Foreskin fibroblast (primary cell): ENCODE measurements at places on chromosomes 12 and 14.

- DNase-seq = no peak
Observed at GRCh38 chr14:104110491-104111209, 25.1 kb downstream of the ASPG start.

DNA sequence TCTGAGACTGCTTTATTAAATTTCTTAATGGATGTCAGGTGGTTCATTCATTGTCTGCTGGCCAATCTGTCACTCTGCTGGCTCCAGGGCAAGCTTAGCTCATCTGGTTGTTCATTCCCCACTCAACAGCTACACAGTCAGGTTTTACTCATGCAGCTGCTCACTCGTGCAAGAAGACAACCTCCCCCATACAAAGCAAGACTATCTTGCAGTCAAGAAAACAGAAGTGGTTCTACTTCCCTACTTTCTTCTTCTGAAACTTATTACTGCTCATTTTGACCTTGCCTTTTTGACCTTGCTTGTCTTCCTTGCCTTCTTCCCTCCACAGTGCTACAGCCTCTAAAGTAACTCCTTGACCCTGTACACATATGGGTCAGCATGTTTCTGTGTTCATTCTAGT, 277.9 kb downstream of the SSPN start:
- peak; percentile 34 for DNase-seq

DNA sequence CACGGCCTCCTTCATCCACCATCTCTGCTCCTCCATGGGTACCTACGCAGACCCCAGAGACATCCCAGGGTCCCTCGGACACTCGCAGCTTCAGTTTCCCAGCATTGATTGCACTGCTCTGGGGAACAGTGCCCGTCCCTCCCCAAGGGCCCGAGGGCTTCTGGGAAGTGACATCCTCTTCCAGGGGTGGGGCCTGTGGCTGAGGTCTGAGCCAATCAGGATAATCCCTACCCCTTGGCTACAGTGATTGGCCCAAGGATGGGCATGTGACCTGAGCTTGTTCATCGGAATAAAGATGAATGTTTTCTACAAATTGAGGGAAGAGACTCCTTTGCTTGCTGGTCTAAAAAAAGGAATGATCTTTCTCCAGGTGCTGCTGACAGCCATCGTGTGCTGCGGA, 37.3 kb upstream of the MYL2 start:
- DNase-seq = no peak

DNA sequence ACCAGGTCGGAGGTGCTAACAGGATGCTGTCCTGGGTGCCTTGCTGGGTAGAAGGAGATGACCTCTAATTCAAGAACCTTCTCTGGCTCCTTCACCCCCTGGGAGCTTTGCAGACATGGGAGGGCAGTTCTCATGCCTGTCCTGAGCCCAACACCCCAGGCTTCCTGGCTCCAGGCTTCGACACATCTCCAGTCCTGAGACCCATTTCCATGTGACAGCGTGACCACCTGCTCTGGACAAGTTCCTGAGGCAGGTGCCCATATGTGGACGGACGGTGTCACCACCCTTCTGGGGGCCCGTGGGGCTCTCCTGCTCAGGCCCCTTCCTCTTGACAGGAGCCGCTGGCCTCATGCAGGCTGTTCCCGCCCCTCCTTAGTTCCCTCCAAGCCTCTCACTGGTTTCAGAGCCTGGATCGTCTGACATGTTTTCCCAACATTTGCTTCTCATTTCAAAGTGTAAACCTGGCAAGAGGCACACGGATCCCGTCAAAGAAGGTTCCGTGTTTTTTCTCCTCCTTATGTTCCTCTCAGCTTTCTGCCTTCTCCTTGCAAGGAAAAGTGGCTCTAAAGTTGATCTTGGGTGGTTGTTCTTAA, 291.9 kb upstream of the RTL1 start:
- no peak for DNase-seq

DNA sequence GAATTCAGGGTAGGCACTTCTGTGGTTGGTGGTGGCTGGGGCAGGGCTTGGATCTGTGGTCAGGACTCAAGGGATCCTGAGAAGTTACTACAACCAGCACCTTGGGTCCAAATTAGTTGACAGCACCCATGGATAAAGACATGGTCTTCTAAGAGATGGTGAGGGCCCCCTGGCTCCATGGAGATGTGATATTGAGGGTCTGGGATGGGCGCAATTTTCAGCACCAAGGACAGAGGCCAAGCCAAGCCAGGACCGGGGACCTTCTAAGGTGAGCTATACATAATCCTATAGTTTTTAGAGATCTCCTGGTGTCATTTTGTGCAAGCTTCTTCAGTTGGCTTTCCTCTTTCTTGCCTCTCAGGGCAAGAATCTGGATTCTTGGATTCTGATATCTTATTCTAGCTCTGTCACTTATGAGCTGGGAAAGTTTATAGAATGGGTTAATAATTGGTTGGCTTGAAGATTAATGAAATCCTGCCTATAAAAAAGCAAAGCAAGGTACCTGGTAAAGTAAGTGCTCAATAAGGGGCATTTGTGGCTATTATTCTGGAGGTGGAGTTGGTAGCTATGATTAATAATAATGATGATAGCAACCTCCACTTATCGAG, 130.1 kb upstream of the LHX5 start:
- DNase-seq = no peak

- no peak for DNase-seq
Observed at GRCh38 chr14:72547999-72548398, 345.9 kb downstream of the DPF3 start.

GRCh38 chr14:94581127-94581999, at the start of gene SERPINA5:
Gene SERPINA5 (plus strand): TSS chr14:94581426. CDS start chr14:94587363, 5,937 bp downstream.
- peak; percentile 36 for DNase-seq

DNA sequence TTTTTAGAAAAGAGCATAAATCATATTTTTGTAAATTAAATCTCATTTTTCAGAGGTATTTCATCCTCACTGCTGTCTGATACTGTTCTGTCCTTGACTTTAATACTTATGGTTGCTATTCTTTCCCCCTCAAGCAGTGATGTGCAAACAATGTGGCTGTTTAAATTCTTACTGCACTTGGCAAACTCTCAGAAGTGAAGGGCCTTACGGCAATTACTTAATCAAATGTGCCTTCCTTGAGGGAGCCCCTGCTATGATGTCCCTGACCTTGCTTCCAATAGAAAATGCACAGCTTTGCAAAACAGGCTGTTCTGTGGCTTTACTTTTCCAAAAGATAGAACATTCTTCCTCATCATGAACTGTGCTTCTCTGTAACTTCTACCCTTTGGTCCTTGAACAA, 35.2 kb downstream of the UBE3B start:
- no peak for DNase-seq

GRCh38 chr14:85402569-85403162, 127.3 kb upstream of the FLRT2 start:
- no peak for DNase-seq

DNA sequence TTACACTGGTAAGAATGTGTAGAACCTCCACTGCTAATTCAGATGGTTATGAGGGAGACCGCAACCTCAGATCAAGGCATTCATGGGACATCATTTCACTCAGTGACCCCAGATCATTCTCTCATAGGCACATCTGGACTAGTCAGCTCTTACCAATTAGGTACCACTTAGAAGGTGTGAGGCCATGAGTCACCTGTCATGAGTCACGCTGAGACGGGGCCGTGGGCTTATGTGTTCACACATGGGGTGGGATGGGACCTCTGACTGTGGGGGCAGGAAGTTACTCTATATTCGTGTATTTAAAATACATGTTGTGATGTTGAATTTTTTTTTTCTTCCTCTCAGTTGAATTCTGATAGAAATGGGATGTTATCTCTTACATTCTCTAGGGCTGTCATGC, 55.9 kb downstream of the CCDC92 start:
- peak; percentile 26 for DNase-seq

GRCh38 chr14:59254146-59254910, 65.9 kb downstream of the DAAM1 start:
- DNase-seq = peak; percentile 95

DNA sequence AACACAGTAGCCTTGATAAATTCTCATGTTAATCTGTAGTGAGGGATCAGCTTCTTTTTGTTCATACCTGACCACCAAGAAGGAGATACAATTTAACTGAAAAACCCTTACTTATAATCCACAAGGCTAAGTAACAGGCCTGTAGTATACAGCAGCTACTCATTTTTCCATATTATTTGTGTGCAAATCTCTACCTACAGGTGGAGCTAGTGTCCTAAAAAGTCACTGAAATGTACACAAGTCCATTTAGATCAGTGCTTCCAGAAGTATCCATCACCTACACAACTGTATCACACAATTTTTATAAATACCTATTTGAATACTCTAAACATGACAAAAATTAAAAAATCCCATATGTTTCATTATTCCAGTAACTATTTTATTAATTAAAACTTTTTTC, 173.2 kb downstream of the SLC35F4 start:
- DNase-seq = peak; percentile 58

- DNase-seq = no peak
Observed at GRCh38 chr12:105077435-105077834, 6.8 kb downstream of the ALDH1L2 start.

GRCh38 chr14:70181276-70181675, 7.5 kb downstream of the SLC8A3 start:
- DNase-seq = no peak

- DNase-seq = no peak
Observed at GRCh38 chr12:32559434-32559833, 119.7 kb upstream of the DNM1L start.

DNA sequence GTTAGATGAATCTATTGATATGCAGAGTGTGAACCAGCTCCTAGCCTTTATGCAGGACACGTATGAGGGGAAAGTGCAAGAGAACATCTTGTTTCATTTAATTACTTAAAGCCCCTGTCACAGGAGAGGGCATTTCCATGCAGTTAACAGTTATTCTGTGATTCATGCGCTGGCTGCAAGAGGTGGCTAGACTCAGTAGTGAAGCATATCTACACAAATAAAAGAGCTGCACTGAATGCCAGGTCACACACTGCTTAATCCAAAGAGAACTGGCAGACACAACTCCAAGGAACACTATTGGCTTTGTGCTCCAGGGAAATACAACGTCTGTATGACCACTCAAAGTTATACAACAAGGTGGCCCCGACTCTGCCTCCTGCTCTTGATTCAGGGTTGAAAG, 394.1 kb downstream of the C12orf75 start:
- DNase-seq = no peak

GRCh38 chr12:96048393-96048969, 13.1 kb upstream of the LTA4H start:
- no peak for DNase-seq

GRCh38 chr12:60308366-60308991, 712.6 kb downstream of the SLC16A7 start:
- no peak for DNase-seq

DNA sequence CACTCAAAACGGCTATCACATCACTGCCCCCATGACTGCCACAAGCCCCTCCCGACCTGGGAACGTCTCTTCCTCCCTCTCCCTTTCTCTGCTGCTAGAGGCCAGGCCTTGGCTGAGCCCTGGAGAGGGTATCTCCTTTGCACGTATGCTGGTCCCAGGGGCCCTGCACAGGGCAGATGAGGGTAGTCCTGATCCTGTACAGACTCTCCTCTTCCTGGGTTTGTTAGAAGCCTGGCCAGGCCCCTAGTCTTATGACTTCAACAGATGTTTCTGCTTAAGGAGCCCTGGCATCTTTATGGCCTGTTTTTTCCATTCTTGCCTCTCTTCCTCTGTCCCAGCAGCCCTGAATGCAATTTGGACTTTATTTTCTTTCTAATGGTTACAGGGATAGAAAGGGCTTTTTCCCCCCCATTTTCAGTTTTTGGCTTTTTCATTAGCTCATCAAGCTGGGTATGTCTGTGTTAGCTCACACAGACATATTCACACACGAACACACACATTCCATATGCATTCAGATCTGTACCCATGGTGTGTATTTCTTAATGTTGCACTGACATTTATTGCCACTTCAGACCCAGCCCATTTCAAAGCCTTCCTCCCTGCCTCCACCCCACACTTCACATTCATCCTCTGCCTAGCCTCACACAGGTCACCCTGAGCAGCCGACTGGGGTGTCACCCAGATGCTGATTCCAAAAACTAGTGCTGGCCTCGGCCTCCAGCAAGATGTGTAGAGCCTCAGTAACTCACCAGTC, 203.2 kb downstream of the ZFP36L1 start:
- DNase-seq = peak; percentile 87

- no peak for DNase-seq
Observed at GRCh38 chr12:69339999-69340398, 8.2 kb upstream of the LYZ start.

DNA sequence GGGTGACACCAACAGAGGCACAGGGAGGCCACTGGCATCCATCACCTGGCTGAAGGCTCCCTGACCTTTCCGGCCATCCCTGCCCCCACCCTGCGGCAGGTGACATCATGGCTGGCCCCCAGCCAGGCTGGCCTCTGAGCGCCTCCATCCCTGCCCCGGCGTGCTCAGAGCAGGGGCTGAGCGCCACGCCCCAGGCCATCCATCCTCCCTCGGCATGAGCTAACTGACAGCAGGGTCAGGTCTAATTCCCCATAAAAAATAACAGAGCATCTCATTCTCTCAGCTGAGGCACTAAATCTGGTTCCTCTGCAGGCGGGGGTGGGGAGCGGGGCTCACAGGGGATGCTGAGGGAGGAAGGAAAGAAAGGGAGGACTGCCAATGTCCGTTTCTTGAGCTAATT, 50.7 kb downstream of the PRIMA1 start:
- no peak for DNase-seq

GRCh38 chr14:64604001-64604400, 54.2 kb downstream of the PPP1R36 start:
- no peak for DNase-seq

GRCh38 chr12:27747111-27747820, 32.8 kb upstream of the KLHL42 start:
- peak; percentile 45 for DNase-seq

- no peak for DNase-seq
Observed at GRCh38 chr14:37081218-37081617, 91.2 kb downstream of the SLC25A21 start.

GRCh38 chr14:21308479-21309237, 28.8 kb downstream of the RPGRIP1 start:
- peak; percentile 71 for DNase-seq

- peak; percentile 61 for DNase-seq
Observed at GRCh38 chr12:121297435-121297991, 1.0 kb upstream of the CAMKK2 start.

- DNase-seq = no peak
Observed at GRCh38 chr14:31003284-31003683, 22.2 kb upstream of the AP4S1 start.
